CD4-positive, alpha-beta T cell treated with Interleukin-4 for 4 hours (primary cell): ENCODE measurements at places on chromosomes 5 and 9.

DNA sequence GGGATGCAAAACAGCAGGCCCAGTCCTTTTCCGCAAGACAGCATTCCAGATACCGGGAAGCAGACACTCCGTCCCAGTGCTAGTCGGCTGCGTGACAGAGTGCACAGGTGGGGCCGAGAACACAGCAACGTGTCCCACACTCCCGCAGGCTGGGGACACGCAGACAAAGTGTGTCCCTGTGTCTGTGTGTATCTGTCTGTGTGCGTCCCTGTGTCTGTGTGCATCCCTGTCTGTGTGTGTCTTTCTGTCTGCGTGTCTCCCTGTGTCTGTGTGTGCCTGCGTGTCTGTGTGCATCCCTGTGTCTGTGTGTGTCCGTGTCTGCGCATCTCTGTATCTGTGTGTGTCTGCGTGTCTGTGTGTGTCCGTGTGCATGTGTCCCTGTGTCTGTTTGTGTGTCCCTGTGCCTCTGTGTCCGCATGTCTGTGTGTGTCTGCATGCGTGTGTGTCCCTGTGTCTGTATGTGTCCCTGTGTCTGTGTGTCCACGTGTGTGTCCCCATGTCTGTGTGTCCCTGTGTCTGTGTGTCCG lies 137.0 kb downstream of the MRPL36 start:
- DNase-seq = no peak

DNA sequence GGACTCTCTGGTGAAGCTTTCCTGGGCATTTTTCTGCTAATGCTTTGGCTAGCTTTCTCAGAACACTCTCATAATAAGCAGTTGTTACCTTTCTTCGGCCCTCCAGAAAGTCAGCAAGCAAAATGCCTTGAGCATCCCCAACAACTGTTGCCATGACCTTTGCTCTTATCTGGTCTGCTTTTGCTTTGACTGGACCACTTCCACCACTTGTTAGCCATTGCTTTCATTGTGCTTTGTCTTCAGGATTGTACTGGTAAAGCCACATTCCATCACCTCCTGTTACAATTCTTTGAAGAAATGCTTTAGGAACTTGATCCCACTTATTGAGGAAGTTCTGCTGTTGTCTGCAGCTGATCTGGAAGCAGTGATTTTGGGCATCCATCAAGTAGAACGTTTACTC lies 35.7 kb downstream of the RAD50 start:
- DNase-seq = no peak

- DNase-seq = no peak
Observed at GRCh38 chr9:28032268-28032590, 458.9 kb upstream of the C9orf72 start.

GRCh38 chr5:149038336-149039080 lies 24.4 kb downstream of the SH3TC2 start:
- no peak for DNase-seq
